ENCODE measurements at places on chromosomes 12 and 14.

GRCh38 chr12:52980650-52981423 lies 25.4 kb upstream of the EIF4B start:
- DNase-seq: peak; percentile 89

DNA sequence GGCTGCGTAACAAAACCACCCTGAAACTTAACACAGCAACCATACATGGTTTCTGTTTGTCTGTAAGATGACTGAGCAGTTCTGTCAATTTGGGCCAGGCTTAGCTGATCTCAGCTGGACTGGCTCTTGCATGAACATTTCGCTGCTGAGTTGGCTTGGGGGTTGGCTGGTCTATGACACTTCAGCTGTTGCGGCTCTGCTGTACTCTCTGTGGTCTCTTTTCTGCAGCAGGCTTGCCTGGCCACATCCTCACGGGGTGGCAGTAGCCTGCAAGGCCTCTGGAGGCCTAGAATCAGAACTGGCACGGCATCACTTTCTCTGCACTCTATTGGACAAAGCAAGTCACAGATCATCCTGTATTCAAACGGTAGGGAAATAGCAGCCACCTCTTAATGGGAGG lies 216.2 kb downstream of the BCL11B start:
- DNase-seq: no peak

DNA sequence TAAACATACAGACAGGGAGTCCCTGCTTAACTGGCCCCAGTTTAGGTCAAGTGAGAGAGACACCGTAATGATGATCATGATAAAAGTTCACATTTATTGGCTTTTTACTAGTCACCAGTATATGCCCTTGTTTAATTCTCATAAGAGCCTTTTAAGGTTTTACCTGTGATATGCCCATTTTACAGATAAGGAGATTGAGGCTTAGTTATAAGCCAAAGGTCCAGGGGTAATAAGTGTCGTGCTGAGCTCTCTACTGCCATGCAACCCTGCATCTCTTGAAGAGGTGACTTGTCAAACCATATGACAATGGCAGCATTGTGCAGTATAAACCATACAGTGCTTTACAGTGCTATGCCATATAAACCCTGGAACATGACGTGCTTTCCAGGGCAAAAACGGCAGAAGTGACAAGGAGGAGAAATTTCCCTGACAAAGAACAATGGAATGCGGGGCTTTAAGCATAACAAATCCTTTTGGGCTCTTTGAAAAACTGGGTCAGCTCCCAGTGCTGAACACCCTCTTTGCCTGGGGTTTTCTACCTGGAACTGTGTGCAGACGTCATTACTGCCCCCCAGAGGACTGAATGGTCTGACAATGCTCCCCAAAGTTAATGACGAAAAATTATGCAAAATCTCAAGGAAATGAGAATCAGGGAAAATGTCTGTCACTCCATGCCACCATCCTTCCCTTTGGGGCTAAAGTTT lies 59.7 kb upstream of the C14orf132 start:
- DNase-seq: no peak

DNA sequence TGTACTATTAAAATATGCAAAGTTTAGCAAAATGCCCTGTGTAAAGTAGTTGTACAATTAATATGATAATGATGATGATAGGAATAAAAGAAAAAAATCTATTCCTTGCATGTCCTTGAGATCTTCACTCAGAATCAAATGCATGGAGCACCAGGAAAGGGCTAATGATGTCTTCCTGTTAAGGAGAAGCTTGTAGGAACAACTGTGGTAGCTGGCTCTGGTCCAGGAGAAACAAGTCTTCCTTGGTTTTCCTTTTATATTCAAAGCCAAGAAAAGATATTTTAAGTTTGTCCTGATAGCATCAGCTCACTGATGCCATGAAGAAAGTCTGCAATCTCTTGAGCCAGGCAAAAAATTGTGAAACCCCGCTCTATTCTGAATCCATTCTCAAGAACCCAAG lies 138.9 kb downstream of the PIK3C2G start:
- DNase-seq: no peak

GRCh38 chr14:95409477-95410272 lies 90.0 kb upstream of the CLMN start:
- DNase-seq: no peak

DNA sequence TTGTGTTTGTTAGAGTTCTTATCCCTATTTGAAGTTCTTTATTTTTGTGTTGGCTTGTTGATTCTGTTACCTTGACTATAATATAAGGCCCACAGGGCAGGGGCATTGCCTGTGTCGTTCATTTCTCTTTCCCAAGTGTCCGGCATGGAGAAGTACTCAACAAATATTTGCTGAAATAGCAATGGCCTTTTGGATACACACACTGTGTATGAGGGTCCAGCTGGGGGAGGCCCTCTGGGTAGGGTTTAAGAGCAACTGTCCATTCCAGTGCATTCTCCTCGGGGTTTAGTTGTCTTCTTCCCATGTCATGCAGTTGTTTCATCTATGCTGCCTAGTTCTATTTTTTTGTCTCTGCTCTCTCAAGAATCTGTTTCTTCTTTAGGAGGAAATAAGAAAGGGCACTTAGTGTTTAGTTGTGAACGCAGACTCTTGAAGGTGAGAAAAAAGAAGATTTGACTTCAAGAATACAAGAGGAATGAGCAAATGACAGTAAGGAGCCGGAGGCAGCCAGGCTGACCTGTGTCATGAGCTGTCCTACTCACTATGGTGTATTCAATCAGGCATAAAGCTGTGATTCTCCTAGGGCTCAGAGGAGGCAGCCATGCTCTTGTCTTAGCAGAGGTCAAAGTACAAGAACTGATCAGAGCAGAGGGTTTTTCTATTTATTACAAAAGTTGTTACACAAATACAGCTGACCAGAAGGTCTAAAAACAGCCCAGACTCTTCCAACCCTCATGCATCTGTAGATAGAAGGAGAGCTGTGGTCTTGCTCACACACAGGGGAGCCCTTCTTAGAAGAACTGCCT lies 10.2 kb downstream of the ERG28 start:
- no peak for DNase-seq

DNA sequence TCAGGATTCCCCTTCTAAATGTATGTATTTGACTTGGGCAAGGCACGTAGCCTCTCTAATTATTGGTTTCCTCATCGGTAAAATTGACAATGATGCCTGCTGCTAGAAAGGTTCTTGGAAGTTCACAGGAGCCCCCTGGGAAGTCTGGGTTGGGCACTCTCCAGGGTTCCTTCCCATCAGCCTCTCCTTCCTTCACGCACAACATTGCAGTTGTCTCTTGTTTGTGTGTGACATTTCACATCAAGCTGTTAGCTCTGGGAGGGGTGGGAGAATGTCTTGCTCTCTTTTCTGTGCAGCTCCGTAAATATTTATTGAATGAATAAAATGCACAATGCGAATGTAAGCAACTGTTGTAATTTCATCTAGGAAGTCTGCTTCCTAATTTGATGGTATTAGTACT lies 153.2 kb upstream of the PRICKLE1 start:
- no peak for DNase-seq

- DNase-seq: no peak
These were observed 79.2 kb downstream of the HECTD4 start for GRCh38 chr12:112303004-112303403.

DNA sequence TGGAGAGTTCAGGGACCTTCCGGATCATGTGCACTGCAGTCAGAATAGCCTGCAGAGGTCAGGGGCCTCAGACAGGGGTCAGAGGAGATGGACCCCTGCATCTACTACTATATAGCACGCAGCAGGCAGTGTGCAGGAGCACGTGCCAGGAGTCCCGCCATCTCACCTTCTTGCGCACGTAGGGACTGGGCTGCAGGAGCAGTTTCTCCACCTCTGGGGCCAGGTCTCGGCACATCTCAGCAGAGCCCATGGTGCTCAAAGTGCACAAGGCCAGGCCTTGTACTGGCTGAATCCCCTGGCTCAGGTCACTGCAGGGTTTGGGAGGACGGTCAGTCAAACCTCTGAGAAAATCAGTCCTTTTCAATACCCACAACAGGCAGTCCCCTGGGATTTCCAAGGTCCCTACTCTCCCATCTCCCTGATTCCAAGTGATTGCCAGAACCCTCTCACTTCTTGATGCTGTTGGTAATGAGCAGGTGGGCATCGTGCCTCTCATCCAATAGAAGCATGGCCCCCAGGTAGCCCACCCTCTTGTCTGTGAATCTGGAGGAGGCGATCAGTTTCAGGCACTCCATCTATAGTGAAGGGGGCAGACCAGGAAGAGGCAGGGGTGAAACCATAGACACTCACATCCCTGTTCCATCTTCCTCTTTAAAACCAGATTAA lies 1.3 kb downstream of the AP1G2 start:
- no peak for DNase-seq

- no peak for DNase-seq
These were observed 166.6 kb downstream of the KITLG start for GRCh38 chr12:88413646-88414045.
